Activated naive CD4-positive, alpha-beta T cell treated with anti-CD3 and anti-CD28 coated beads, Interleukin-2, amount 10 ng/mL, durations not matched to agents 5 hours and 36 hours (primary cell): ENCODE measurements at places on chromosomes 12 and 14. TPM values are rescaled to one million over a fixed set of nuclear protein-coding genes. Genes with fewer than 3 reads are reported as not detected.

Gene CACNA1C
- 0.28 TPM for total RNA-seq

Gene KERA
- not detected for total RNA-seq

Gene RFX4
- total RNA-seq, result not detected

Gene TMEM233
- total RNA-seq, result not detected

Gene HECTD1
- 97.0 TPM for total RNA-seq

Gene REP15
- 0.38 TPM for total RNA-seq

Gene SLCO1B3
- total RNA-seq, result not detected

Gene E2F7
- 19.3 TPM for total RNA-seq

Gene DLST
- total RNA-seq, result 99.2 TPM

Gene AQP6
- total RNA-seq, result not detected

Gene ABCC9
- not detected for total RNA-seq

Gene TOMM20L
- total RNA-seq, result not detected

Gene KRT80
- not detected for total RNA-seq

Gene P2RX2
- not detected for total RNA-seq

Gene SPIC
- total RNA-seq, result not detected

Gene LYZ
- total RNA-seq, result 0.40 TPM

Gene SPPL3
- 29.3 TPM for total RNA-seq

Gene CCDC60
- total RNA-seq, result not detected

Gene EMP1
- 35.6 TPM for total RNA-seq

Gene SIX4
- total RNA-seq, result not detected
